ENCODE measurements at places on chromosomes 5 and 9.

- no peaks in the 10 kb centered on the region for H3K4me1 ChIP-seq
- no peaks in the 10 kb centered on the region for H3K36me3 ChIP-seq
- no peak for DNase-seq
- no peak overlapping the region for H3K4me3 ChIP-seq
- H3K27me3 ChIP-seq: peaks cover 19% of the 10 kb centered on the region
Observed at GRCh38 chr5:140084541-140084940, 29.4 kb upstream of the PURA start.

DNA sequence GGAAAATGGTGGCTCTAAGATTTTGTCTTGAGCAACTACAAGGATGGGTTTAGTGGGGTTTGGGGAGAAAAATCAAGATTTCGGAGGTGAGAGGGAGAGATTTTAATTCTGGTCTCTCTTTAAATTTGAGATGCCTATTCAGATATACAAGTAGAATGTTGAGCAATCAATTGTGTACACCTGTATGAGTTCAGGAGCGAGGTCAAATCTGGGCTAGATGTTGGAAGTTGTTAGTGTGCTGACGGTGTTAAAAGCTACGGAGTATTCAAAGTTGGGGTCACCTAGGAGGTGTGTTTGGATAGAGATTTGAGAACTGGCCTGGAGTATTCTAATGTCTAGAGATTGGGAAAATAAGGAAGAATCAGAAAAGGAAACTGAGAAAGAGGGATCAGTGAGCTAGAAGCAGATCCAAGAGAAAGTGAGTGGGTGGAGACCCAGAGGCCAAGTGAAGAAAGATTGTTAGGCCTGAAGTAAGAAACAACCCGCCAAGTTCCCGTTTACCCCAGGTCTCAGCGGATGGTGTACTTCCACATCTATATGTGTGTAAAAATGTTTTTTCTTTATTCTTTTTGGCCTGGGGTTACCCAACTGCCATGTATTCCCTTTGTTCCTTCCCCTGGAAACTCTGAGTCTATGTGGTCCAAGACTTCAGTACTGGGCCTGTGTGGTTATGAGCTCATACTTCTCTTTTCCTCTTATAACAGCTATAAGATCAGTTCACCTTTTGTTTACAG lies 11.9 kb upstream of the ARHGAP26 start:
- DNase-seq: no peak
- no peaks in the 10 kb centered on the region for H3K36me3 ChIP-seq
- H3K4me1 ChIP-seq: peaks cover 19% of the 10 kb centered on the region
- no peaks in the 10 kb centered on the region for H3K27me3 ChIP-seq

GRCh38 chr5:166551384-166551783 lies 1740.1 kb upstream of the WWC1 start:
- H3K27ac ChIP-seq: no peak overlapping the region
- no peaks in the 10 kb centered on the region for H3K27me3 ChIP-seq
- no peaks in the 10 kb centered on the region for H3K36me3 ChIP-seq
- no peak overlapping the region for H3K4me3 ChIP-seq

- no peak for DNase-seq
- H3K27ac ChIP-seq: no peak overlapping the region
- H3K27me3 ChIP-seq: no peaks in the 10 kb centered on the region
- no peaks in the 10 kb centered on the region for H3K36me3 ChIP-seq
- no peaks in the 10 kb centered on the region for H3K4me1 ChIP-seq
Observed at GRCh38 chr9:114016629-114017423, 61.3 kb downstream of the AMBP start.

DNA sequence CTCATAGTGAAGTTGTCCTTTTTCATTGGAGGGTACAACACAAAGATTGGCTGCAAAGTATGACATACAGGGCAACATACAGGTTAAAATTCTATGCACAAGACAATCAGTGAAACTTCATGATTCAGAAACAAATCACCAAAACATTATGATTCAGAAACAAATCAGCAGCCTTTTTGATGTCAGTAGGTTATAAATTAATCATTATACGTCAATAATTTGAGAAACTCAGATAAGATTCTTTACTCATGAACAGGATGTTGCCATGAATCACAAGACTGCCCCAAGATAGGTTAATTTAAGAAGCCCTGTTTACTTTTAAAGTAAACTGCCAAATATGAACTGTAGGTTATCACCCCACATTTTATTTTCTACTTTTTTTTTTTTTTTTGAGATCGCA lies 62.2 kb upstream of the IL33 start:
- H3K27ac ChIP-seq: no peak overlapping the region
- H3K4me3 ChIP-seq: no peak overlapping the region
- no peaks in the 10 kb centered on the region for H3K4me1 ChIP-seq
- peaks cover 13% of the 10 kb centered on the region for H3K27me3 ChIP-seq

- no peak overlapping the region for H3K27ac ChIP-seq
- no peaks in the 10 kb centered on the region for H3K4me1 ChIP-seq
- DNase-seq: no peak
- no peak overlapping the region for H3K4me3 ChIP-seq
- peaks cover 8% of the 10 kb centered on the region for H3K27me3 ChIP-seq
Observed at GRCh38 chr5:53337827-53338226, 142.6 kb upstream of the FST start.

DNA sequence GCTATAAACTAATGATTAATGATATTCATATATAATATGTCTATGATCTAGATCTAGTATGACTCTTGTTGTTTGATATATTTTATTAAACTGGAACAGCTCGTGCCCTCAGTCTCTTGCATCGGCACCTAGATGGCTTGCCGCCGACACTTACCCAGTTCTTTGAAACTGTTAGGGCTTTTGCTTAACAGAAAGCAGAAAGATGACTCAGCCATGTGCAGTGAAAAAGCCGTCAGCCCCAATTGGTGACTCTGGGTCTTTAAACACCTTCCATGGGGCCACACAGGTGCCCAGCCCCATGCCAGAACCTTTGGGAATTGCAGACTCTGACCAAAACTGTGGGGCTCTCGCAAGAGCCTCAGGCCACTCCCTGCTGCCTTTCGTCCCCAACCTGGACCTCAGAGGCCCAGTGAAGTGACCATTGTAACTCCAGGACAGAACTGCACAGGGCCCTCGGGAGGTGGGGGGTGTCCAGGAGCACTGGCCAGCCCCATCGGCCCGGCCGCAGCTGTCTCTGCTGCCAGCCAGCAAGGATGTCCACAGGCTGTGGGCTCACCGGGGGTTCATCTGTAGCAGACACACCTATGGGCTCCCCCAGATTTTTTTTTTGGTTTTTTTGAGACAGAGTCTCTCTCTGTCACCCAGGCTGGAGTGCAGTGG lies 7.8 kb downstream of the LCN10 start:
- peaks cover 9% of the 10 kb centered on the region for H3K4me1 ChIP-seq
- H3K36me3 ChIP-seq: peaks cover 11% of the 10 kb centered on the region
- H3K27me3 ChIP-seq: no peaks in the 10 kb centered on the region
- H3K4me3 ChIP-seq: no peak overlapping the region
- no peak for DNase-seq

DNA sequence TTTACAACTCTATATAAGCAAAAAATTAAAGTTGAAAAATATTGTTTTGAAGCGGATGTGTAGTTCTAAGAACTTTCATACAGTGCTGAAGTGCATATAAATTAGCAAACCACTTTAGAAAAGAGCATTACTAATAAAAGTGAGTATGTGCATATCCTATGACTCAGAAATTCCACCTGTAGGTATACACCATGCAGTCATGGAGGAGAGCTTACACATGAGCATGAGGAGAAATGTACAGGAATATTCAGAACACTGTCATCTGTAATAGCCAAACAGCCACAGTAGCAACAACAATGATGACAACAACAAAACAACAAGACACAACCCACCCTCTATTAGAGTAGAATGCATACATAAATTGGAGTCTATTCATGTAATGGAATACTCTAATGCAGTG lies 138.2 kb upstream of the ARRDC3 start:
- H3K27ac ChIP-seq: no peak overlapping the region
- no peak for DNase-seq
- peaks cover under 1% of the 10 kb centered on the region for H3K27me3 ChIP-seq
- no peaks in the 10 kb centered on the region for H3K36me3 ChIP-seq
- peaks cover 9% of the 10 kb centered on the region for H3K4me1 ChIP-seq
- H3K4me3 ChIP-seq: no peak overlapping the region

GRCh38 chr9:94643176-94643575 lies 3.9 kb upstream of the FBP1 start:
- no peak overlapping the region for H3K4me3 ChIP-seq
- no peaks in the 10 kb centered on the region for H3K36me3 ChIP-seq
- peaks cover 17% of the 10 kb centered on the region for H3K4me1 ChIP-seq
- no peak for DNase-seq
- H3K27me3 ChIP-seq: no peaks in the 10 kb centered on the region

GRCh38 chr9:125374443-125375309 lies 113.0 kb downstream of the GAPVD1 start:
- H3K4me3 ChIP-seq: peak overlapping the region; percentile 40
- H3K27me3 ChIP-seq: no peaks in the 10 kb centered on the region
- H3K36me3 ChIP-seq: no peaks in the 10 kb centered on the region
- peaks cover 9% of the 10 kb centered on the region for H3K4me1 ChIP-seq

DNA sequence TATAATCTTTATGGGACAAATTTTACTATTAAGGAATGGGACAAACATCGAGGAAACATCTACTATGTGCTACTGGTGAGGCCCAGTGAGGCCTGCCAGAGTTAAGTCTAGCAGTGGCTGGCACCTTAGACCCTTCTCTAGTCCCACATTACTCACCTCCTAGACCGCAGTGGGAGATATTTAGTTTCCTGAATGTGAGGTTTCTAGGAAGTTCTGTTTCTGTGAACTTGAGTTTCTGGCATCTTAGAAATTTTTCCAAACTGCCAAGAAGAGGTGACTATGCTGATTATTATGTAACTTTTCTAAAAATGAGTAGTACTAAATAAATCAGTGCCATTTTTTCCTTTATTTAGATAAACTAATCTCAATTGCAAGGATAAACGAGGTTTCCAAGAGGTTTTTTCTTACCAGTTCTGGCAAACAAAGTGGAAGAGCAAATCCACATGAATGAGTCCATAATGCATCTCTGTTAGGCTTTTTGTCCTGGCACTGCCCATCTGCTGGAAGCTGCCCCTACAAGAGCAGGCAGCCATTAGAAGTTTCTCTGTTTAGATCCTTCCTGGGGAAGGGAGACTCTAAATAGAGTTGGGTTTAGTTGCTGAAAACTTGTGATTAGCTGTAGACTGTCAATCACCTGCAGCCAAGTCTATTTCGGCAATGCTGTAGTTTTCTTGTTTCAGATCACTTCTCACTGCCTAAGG lies 348.7 kb downstream of the MAN2A1 start:
- H3K36me3 ChIP-seq: peaks cover 4% of the 10 kb centered on the region
- peaks cover 2% of the 10 kb centered on the region for H3K4me1 ChIP-seq
- no peak overlapping the region for H3K27ac ChIP-seq
- DNase-seq: no peak

GRCh38 chr5:110112348-110112747 lies 422.6 kb downstream of the MAN2A1 start:
- DNase-seq: no peak
- no peaks in the 10 kb centered on the region for H3K36me3 ChIP-seq
- no peak overlapping the region for H3K4me3 ChIP-seq

DNA sequence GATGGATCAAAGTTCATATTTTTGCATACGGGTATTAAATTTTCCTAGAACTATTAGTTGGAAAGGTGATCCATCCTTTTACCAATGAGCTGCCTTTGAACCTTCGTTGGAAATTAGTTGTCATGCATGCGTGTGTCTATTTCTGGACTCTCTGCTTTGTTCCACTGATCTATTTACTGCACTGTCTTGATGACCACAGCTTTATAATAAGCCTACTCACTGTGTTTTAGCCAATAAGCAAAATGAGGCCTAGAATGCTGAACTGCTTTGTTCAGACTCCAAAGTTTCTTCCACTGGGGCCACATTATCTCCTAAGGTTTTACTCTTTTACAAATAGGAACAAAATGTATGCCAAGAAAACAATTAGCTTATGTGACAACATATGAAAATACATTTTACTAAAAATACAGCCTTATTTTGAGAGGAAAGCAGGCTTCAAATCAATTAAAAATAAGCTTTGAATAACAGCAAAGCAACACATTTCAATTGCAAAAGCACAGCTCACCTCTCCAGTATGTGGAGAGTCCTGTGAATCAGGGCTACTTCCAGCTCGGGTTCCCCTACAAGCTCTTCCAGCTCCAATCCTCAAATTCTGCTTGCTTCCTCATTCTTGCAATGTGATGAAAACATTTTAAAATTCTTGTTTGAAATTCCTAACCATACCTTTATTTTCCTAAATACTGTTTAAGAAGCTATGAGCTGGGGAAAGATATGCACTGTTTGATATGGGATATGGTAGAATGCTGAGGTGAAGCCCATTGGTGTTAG lies 72.0 kb downstream of the RETREG1 start:
- no peaks in the 10 kb centered on the region for H3K27me3 ChIP-seq
- no peak for DNase-seq
- no peak overlapping the region for H3K4me3 ChIP-seq
- no peaks in the 10 kb centered on the region for H3K36me3 ChIP-seq

GRCh38 chr9:84785792-84786547 lies 116.4 kb downstream of the NTRK2 start:
- H3K4me1 ChIP-seq: no peaks in the 10 kb centered on the region
- no peak overlapping the region for H3K27ac ChIP-seq
- H3K27me3 ChIP-seq: peaks cover 7% of the 10 kb centered on the region

DNA sequence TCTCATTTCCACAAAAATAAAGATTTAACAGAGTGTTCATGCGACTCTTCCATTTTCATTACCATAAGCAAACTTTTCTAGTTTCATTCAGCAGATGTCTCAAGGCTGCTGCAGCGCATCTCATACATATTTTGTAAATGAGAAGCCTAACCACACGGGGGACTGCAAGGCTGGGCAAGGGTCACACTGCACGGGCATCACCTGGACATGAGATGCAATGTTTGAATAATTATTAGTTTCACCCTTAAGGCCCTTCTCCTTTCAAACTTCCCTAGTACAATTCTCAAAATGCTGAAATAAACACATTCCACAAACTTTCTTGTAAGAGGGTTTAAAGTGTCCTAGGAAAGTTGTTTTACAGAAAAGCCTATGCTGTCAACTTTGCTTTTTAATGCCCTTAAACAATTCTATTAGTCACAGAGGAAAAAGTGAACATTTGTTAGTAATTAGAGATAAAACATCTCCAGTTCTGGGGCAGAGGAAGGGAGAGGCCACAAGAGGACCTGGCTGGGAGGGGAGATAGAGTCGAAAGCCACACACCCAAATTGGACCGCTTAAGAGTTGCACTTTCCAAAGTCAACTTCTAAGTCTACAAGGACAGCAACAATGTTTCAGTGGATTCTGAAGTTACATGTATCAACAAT lies 1.3 kb downstream of the DENND1A start:
- H3K27ac ChIP-seq: peak overlapping the region; percentile 73
- peaks cover 22% of the 10 kb centered on the region for H3K36me3 ChIP-seq
- peaks cover 4% of the 10 kb centered on the region for H3K27me3 ChIP-seq
- H3K4me3 ChIP-seq: peak overlapping the region; percentile 83
- peaks cover 42% of the 10 kb centered on the region for H3K4me1 ChIP-seq

GRCh38 chr5:169460896-169461295 lies 122.7 kb upstream of the SPDL1 start:
- H3K4me3 ChIP-seq: no peak overlapping the region
- H3K27ac ChIP-seq: no peak overlapping the region
- DNase-seq: no peak
- no peaks in the 10 kb centered on the region for H3K36me3 ChIP-seq
- peaks cover 12% of the 10 kb centered on the region for H3K27me3 ChIP-seq
- H3K4me1 ChIP-seq: no peaks in the 10 kb centered on the region
